Activated CD4-positive, alpha-beta T cell treated with anti-CD3 and anti-CD28 coated beads, Interleukin-2, amount 10 ng/mL, durations not matched to agents 7 days and 5 days (primary cell): ENCODE measurements at places on chromosomes 6 and 20.

DNA sequence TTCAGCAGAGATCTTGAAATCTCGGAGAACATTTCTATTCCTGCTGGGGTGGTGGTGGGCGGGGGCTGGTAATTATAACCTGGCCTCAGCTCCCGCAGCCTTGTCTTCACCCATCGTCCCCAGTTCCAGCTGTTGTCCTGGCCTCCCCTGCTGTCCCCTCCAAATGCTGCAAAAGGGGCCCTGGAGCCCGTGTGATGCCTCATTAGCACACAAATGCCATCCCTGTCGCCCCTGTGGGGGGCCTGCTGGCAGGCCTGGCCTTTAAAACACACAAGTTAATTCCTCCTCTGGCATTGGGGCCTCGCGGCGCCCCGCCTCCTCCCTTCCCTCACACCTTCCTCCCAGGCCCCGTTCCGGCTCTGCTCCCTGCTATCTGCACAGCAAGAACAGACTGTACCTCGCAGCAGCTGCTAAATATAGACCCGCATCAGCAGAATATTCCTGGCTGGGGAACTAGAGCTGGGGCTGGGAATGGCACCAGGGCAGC is 85.7 kb downstream of the CDH22 start:
- no peak for DNase-seq

GRCh38 chr6:101146389-101146788 is 247.1 kb upstream of the GRIK2 start:
- no peak for DNase-seq

- no peak for DNase-seq
These were observed 11.8 kb downstream of the HRH3 start for GRCh38 chr20:62208061-62208794.

DNA sequence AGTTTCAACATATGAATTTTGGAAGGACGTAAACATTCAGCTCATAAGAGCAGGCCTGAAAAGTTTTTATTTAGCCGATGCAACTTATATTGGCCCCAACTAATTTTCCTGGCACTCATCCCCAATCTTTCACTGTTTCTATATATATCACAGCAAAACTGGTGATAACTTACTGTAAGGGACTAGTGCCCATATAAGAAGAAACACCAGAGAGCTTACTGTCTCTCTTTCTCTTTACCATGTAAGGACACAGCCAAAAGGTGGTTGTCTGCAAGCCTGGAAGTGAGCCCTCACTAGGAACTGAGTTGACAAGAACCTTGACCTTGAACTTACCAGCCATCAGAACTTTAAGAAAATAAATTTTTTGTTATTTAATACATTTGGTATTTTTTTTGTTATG is 807.4 kb upstream of the CITED2 start:
- no peak for DNase-seq

DNA sequence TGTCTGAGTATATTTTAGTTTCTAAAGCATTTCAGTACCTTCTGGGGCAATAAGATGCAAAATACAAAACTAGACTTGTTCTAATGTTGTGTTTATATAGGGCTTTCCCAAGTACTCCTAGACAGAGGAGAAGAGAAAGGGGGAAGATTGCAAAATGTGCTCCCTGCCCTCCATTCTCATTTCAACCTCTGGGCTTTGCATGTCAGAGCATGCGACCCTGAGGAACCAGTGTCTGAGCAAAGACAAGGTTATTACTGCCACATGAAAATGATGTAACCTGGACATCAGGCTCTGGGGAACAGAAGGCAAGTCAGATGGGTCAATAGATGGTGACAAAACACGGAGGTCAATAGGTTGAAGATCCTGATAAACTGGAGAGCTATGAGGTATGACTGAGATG is 253.5 kb upstream of the TCF21 start:
- no peak for DNase-seq

DNA sequence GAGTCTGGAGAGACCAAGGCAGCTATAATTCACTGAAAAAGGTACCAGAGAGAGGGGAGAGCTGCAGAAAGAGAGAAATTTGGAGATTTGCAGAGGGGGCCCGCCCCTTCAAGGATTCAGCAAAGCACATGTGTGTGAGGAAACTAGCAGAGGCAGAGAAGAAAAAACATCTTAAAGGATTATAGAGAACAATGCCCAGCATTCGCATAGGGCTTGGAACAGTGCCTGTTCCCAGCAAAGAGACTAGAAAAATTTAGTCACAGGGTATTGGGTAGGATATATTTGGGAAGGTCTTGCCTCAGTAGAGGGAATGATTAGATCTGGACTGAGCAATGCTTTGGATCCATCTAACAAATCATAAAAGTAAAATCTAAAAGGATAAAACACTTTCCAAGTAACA is 44.0 kb downstream of the SRPK1 start:
- no peak for DNase-seq

DNA sequence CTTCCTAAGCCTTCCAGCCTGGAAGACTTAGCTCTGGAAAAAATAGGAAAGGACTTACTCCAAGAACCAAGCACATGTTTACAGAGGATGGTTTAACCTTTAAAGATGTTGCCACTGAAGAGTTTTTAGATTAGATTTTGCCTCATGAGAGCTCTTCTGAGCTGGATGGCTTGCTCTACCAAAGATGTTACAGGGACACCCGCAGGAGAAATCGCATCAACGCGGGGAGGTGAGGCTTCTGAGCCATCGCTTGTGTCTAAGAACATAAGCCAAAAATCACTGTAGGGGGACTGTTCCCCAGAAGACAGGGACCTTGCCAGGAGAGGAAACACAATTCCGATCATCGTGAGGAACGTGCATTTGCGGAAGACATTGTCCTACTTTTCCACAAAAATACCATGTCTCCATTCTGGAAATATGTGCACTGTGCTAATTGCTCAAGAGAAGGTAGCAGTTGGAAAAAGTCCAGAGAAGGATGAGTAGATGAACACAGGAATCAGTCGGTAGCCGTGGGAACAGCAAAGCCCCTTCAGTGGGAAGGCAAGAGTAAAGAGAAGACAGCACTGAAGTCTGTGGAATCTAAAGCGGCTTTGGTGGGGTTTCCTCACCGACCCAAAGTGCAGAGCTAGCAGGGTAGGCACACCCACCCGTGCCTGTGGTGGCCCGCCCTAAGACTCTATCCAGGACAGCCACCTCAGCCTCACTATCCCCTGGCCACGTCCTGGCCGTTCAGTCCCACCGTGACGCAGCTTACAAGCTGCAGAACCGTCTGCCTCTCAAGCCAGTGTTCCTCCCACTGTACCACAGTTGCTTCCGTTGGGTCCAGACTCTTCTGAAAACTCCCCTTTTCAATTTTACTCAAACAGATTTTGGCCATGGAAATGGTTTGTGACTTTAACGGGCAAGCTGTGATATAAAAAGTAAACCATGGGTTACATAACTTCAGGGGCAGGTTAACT is 334.8 kb downstream of the NRN1 start:
- DNase-seq, result no peak

GRCh38 chr20:52056203-52057062 is 135.1 kb downstream of the ZFP64 start:
- no peak for DNase-seq

- DNase-seq, result no peak
These were observed 904 bp downstream of the MKKS start for GRCh38 chr20:10433014-10433622.

- no peak for DNase-seq
These were observed 8.3 kb upstream of the PRND start for GRCh38 chr20:4713401-4713800.

GRCh38 chr20:21323640-21324039 is 20.5 kb downstream of the XRN2 start:
- DNase-seq, result no peak

DNA sequence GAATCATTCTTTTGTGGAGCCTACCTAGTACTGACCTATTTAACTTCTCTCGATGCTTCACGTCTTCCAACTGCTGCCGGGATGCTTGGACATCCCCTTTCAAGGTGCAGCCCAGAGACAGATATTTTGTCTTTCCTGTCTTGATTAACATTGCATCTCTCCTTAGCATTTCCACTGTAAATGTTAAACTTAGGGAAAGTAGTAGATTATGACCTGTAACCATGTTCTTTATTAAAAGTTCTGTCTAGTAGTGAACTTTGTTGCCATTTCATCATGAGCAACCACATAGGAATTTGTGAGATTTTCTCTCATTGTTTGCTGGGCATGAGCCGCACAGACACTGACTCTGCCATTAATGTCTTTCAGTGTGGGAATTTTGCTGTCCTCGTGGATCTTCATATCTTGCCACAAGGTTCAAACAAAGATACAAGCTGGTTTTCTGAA is 117.9 kb downstream of the JAG1 start:
- DNase-seq, result no peak

DNA sequence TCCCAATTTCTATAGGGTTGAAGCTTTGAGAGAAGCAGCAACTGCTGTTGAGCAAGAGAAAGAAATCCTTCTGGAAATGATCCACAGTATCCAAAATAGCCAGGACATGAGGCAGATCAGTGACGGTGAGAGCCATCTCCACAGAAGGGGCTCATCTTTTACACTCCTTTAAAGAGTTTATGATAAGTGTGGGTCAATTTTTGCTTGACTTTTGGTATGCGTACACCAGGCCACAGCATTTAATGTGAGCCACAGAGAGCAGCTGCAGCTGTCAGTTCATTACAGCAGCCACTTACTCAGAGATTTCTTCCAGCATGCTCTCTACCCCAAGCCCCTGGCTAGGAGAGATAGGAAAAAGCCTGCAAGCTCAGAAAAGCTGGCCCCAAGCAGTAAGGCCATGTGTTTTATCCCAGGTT is 9.9 kb downstream of the BAG2 start:
- no peak for DNase-seq

DNA sequence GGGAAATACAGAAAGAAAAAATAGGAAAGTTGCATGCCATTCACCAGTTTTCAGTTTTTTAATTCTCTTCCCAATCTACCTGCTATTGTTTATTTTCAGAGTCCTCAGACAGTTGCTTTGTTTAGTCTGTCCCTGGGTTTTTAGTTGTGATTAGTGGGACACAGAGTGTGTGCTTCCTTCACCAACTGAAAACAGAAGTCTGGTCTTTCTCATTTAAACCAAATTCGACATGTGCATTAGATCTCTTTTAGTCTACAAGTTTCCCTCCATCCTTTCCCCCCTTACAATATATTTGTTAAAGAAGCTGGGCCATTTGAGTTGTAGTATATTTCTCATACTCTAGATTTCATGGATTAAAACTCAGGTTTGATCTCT is 58.7 kb upstream of the STMND1 start:
- no peak for DNase-seq

- no peak for DNase-seq
These were observed 7.0 kb upstream of the TUBB2A start for GRCh38 chr6:3164388-3164787.

GRCh38 chr20:57476084-57476526 is 48.8 kb downstream of the CTCFL start:
- DNase-seq, result no peak

GRCh38 chr6:159062564-159062945 is 17.8 kb upstream of the TAGAP start:
- DNase-seq, result peak; percentile 82

DNA sequence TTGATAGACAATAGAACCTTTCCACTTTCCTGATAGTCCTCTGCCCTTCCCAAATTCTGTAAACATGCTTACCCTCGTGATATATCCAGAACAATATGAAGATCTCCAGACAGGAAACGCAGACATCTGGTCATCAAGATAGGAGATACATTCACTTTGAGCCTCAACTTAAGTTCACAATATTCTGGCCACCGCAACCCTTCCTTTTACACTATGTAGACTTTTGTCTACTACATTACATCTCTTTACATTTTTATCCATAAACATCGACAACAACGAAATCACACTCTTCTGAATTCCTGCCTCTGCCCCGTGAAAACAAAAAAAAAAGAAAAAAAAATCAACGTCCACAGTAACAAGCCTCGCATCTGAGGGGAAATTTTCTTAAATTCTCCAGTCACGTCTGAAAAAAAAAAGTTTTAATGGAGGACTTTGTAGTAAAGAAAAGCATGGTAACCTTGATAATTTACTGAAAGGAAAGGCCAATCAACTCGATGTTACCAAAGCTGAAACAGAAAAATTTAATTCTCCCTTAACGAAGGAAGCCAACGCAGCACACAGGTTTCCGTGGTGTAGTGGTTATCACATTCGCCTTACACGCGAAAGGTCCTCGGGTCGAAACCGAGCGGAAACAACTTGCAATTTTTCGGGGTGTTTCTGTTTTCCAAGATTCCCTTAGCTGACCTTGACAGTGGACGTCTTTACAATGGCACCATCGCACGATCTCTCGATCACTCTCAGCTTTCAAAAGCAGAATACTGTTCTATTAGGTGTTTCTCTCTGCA is 21.8 kb downstream of the POM121L2 start:
- DNase-seq, result no peak

DNA sequence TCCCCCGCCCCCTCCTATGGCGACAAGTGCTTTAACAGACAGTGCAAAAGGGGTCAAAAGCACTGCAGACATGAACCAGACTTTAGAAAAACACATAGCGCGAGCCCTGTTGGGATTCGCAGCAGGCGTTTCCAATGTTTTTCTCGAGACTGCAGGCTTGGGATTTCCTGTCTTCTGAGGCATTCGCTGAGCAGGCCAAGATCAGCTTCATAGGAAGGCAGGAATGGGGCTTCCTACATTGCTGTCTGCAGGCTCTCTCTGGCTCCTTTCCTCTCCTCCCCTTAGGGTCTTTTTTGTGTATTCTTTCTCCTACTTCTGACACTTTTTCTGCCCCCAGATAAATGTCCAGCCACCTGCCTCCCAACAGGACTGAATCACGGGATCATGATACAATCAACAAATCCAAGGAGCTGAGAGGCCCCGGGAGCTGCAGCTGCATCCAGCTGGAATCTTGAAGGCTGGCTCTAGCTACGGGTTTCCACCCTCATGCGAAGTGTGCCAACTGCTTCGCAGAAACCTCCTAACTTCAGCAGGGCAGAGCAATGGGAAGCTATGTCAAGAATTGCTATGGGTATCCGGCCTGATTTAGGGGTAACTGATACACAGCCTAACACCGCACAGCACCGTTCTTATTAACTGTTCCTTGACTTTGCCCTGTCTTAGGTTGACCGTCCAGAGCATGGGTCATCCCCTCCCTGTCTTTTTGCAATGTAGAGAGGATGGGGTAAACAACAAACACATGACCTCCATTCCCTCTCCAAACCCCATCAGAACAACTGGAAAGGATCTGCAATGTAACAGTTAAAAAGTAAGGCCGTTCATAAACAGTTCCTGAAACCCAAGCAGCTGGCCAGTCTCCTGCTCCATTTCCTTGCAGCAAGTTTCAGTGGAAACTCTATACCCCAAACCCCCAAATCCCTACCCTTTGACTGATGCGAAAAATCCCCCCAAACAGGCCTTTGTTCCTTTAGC is 31.5 kb downstream of the SNX5 start:
- no peak for DNase-seq

DNA sequence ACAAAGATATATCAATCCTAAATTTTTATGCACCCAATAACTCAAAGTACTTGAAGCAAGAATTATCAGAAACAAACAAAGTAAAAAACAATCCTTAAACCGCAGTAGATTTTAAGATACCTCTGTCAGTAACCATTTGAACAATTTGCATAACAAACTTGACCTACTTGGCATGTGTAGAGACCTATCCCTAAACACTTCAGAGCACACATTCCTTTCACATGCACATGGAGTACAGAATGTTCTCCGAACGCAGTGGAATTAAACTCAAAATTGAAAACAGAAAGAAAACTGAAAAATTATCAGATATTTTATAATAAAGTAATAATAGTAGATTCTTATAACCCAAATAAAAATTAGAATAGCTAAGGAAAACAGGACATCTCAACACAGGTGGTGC is 162.6 kb upstream of the THBS2 start:
- no peak for DNase-seq
